ENCODE measurements at places on chromosomes 3 and 15.

DNA sequence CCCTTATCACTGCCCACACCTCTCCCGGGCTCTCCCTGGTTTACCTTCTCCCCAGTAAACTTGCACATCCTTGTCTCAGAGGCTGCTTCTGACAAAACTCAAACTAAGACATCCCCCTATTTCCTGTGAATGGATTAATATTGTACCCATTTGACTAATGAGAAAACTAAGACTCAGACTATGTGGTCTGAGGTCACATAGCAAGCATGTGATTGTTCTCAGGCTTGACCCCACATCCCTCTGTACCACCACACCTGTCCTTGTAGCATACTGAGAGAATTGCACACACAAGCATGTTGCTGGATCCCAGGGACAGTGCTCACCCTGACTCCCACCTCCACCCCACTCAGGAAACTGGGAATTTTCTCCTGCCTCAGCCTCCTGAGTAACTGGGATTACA, 90.7 kb upstream of the HES1 start:
- no peak for DNase-seq

- no peak for DNase-seq
Observed at GRCh38 chr3:77648214-77648613, 608.3 kb downstream of the ROBO2 start.

GRCh38 chr3:67325231-67325630, 327.1 kb downstream of the KBTBD8 start:
- DNase-seq: no peak

- no peak for DNase-seq
Observed at GRCh38 chr15:29014493-29014892, 128.7 kb downstream of the APBA2 start.

GRCh38 chr3:69406163-69406562, 20.3 kb upstream of the FRMD4B start:
- DNase-seq: no peak

DNA sequence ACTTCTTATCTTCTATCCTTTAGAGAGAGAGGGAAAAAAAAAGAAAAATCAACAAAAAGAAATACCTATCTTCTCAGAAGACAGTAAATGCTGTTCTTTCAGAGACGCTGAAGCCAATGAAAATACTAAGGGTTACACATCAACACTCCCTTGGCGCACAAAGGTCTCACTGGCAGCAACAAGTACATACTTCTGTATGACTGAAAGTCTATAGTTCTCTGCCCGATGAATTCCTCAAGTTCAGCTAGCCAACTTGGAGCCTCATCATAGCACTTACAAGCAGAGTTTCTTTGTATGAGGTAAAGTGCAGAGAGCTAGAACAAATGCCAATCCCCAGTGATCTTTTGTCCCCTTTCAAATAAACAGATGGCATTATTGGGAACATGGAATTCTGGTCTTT, 62.7 kb downstream of the CPNE4 start:
- no peak for DNase-seq

- DNase-seq: no peak
Observed at GRCh38 chr15:100311833-100312476, 29.8 kb downstream of the ADAMTS17 start.

DNA sequence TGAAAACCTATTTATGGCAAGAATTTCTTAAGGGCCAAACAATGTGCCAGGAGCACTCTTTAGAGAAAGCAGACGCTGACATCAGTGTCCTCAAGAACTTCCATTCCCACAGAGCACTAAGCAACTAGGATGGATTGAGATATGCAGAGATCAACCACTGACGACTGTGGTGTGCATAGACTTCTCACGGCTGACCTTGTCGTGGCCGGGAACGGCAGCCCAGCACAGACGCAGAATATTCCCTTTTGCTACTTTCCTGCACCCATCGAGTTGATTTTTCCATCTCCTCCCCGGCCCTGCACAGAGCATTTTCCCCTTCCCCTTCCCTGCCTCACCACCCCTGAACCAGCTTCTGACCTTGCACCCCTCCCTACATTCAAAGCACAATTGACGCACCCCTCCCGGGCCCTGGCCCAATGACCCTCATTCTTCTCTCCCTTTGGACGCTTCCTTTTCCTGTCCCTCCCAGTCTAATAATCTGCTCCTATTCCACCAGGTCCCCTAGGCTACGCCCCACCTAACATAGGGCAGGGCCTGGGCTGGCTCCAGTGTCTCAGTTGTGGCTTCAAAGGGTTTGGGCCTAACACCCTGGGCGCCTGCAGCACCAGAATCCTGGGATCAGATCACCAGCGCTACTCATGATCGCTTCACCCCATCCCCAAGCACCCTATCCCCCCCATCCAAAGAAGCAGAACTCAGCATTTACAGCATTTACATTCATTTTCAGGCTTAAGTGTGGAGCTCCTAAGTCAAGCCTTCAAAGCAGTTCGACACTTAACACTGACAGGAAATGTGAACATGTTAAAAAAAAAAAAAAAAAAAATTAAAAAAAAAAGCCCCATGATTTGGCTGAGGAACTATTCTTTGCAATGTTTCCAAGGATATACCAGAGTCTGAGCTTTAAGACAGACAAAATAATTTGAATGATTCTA, 151.2 kb downstream of the FOXP1 start:
- DNase-seq: no peak

DNA sequence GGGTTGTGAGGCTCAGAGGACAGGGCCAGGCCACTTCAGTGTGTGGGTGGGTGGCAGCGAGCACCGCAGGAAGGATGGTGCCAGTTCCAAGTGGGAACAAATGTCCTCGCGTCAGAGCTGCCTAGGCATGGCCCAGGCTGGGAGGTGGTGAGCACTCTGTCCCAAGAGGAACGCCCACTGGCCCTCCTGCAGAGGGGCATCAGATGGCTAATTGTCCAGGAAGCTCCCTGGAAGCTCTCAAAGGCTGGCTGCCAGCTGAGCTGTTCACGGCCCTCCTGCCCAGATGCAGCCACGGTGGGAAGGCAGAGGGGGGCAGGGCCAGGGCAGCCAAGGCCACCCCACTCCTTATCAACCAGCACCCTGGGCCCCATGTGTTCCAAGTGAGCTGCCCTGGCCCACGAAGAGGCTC, 55.2 kb downstream of the IQSEC1 start:
- no peak for DNase-seq

DNA sequence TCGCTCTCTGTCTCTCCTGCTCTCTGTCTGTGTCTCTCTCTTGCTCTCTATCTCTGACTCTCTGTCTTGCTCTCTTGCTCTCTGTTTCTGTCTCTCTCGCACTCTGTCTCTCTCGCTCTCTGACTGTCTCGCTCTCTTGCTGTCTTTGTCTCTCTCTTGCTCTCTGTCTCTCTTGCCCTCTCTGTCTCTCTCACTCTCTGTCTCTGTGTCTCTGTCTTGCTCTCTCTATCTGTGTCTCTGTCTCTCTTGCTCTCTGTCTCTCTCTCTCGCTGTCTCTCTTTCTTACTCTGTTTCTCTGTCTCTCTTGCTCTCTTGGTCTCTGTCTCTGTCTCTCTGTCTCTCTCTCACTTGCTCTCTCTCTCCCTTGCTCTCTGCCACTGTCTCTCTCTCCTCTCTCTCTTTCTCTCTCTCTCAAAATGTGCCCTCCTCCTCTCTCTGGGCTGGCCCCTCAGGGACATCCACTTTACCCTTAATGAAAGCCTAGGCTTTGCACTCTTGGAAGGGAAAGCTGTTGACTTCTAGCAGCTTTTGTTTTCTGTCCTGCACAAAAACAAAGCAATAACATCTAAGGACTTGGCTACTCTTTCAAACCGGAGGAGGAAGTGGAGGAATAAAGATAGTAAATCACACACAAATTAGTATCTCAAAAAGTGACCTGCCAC, 73.9 kb upstream of the NR2E3 start:
- DNase-seq: no peak

DNA sequence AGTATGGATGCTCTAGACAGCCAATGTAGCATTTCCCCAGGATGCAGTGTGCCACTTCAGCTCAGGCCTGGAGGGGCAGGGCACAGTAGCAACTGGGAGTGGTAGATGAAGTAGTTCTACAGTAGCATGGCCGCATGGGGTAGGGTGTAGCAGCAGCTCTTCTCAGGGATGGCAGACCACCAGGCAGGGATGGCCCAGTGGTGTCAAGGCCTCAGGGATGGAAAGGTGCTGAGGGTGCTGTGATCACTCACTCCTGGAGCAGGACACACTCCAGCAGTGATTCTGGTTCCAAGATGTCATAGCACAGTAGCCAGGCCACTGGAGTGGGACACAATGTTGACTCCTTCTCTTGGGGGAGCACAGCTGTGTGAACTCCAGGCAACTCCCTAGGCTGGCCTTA, 210.9 kb upstream of the LYSMD4 start:
- DNase-seq: no peak

DNA sequence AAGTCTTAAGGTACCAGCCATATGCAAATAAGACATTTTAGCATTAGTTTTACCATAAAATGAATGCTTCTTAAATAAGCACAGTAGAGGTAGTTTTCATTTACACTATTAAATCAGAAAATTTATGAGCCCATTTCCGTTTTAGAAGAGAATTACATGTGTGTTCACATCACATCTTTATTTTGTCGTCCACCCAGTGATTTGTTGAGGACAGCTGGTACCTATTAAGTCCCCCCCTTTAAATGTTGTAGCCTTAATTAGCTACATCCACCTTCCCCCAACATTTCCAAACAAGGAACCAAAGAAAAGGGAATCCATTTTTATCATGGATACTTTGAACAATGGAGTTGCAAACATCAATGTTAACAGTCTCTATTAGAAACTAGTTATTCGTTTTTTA, 6.8 kb downstream of the IL17RD start:
- DNase-seq: no peak

GRCh38 chr15:101127506-101128076, 124.3 kb downstream of the CHSY1 start:
- peak; percentile 96 for DNase-seq

DNA sequence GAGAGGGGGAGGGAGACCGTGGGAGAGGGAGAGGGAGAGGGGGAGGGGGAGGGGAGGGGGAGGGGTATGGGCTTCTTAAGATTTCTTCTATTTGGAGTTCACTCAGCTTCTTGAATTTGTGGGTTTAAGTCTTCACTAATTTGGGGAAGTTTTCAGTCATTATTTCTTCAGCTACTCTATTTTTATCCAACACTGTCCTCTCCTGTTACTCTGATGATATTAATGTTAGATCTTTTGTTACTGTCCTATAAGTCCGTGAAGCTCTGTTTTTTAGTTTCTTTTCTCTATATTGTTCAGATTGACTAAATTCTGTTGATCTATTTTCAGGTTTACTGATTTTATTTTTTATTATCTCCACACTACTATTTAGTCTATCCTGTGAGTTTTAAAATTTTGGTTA, 351.5 kb upstream of the TPM1 start:
- DNase-seq: no peak

- DNase-seq: no peak
Observed at GRCh38 chr3:65893631-65894030, 145.1 kb downstream of the MAGI1 start.

DNA sequence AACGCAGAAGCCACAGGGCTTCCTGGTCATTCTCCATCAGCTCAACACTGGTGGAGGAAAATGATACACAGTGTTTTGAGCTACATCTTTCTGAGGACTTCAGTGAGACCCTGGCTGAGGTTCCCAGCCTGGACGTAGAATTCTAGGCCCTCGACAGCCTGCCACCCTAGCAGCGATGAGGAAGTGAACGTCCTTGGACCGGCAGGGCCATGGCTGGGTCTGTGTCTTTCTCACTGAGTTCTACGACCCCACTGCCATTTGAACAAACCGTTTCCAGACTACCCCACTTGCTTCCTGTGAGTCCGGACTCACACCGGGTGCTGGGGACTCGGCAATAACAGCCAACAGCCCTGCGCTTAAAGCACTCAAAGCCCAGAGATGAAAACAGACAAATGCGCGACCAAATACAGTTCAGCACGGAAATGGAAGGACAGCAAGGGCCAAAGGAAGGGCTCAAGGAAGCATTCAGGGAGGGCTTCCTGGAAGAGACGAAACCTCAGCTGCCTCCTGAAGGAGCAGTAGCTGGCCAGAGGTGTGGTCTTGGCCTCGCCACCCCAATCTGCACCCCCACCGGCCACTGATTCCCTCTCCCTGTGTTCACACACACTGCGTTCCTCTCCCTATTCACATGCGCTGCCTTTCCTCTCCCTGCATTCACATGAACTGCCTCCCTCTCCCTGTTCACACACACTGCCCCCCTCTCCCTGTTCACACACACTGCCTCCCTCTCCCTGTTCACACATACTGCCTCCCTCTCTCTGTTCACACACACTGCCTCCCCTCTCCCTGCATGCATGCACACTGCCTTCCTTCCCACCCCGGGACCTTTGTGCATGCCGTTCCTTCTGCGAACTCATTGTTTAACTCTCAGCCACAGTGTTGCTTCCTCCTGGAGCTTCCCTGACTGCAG, 136.3 kb upstream of the PRR20G start:
- DNase-seq: no peak

GRCh38 chr15:63452552-63453136, 51.7 kb upstream of the USP3 start:
- DNase-seq: no peak

DNA sequence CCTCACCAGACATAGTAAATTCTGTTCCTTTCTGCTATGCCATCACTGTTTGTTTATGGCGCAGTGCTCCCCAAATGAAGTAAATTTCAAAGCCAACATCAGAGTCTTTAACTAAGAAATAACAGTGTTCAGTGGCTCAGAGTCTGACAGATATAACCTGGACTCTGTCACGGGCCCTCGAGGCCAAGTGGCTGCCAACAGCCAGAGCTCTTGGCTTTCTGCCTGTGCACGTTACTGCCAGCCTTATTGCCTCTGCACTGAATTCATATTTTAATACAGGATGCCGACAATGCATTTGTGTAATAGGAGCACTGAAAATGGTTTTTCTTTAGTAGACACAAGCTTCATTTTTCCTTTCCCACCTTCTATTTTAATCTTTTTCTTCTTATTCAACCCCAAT, 219.9 kb downstream of the NLGN1 start:
- no peak for DNase-seq

GRCh38 chr3:11546657-11547302, 96.9 kb downstream of the VGLL4 start:
- no peak for DNase-seq

DNA sequence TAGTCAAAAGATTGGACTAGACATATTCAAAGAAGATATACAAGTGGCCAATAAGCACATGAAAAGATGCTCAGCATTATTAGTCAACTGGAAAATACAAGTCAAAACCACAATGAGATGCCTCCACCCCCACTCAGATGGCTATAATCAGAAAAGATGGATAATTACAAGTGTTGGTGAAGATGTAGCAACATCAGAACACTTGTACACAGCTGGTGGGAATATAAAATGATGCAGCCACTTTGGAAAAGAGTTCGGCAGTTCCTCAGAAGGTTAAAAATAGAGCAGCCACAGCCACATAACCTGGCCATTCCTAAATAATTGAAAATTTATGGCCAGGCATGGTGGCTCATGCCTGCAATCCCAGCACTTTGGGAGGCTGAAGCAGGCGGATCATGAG, 38.4 kb downstream of the HEG1 start:
- no peak for DNase-seq

Data from HCEC 1CT (cell line).